Activated CD4-positive, CD25-positive, alpha-beta regulatory T cell treated with anti-CD3 and anti-CD28 coated beads, Interleukin-2, amount 50 U/mL, for 72 hours (primary cell): ENCODE measurements at places on chromosomes 2 and 18.

DNA sequence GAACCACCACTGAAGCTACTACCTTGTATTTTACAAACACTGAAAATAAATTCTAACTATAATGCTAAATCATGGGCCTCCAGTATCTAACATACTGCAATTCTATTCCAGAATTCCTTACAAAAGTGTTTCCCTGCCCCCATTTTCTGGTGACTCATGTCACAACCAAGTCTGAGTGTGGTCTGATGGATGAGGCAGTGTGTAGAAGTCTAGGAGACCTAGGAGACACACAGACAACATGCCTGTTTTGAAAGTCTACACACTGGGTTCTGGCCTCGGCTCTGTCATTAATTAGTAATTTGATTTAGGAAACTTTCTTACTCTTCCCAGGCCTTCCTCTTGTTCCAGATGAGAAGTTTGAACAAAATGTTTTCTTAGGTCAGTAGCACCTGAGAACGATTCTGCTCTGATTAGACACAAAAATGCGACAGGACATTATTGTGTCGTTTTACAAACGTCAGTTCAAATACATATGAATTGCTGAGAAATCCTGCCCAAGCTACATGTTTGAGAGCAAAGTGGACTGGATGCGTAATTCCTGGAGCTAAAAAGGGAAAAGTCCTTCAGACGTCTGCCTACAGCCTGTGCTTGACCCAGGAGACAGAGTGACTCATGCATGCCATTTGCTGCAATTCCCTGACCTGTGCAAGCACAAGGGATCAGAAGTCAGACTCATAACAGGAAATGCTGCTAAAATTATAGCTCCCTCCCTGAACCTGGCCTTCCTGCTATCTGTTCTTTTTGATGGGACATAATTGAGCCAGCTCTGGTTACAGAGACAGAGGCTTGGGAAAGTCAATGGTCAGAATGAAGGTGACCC lies 494.4 kb downstream of the SOX11 start:
- no peak for DNase-seq

- DNase-seq = no peak
Observed at GRCh38 chr18:22324191-22325131, 93.3 kb downstream of the CTAGE1 start.

- DNase-seq = no peak
Observed at GRCh38 chr2:59167514-59167913, 926.4 kb upstream of the FANCL start.

DNA sequence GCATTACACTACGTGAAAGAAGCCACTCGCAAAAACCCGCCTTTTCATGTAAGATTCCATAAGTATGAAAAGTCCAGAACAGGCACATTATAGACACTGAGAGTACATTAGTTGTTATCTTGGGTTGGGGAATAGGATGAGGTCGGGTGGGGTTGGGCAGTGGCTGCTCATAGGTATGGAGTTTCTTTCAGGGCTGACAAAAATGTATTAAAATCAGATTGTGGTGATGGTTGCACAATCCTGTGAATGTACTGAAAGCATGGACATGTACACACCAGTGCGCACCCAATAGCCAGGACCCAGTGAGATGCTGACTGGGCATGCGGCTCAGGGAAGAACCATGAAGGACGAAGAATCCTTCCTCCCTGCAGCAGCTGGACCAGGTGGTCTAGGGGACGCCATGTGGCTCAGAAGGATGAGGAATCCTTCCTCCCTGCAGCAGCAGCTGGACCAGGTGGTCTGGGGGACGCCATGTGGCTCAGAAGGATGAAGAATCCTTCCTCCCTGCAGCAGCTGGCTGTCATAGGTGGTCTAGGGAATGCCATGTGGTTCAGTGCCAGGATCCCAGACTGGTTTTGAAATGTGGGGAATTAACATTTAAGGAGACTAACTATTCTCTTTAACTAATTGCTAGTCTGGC lies 50.1 kb downstream of the MBP start:
- DNase-seq = no peak
